Left lobe of liver (tissue), 2 donors: ENCODE measurements at places on chromosomes 6 and 20. TPM values are rescaled to one million over a fixed set of nuclear protein-coding genes. Genes with fewer than 3 reads are reported as not detected.

The TBCC gene
- 6.6 TPM for total RNA-seq

The SIRPB2 gene
- total RNA-seq: 0.50 TPM

The C20orf204 gene
- 0.68 TPM for total RNA-seq

The ASCC3 gene
- 15.3 TPM for total RNA-seq

The OR2J1 gene
- not detected for total RNA-seq

GRCh38 chr20:63854766-63855362, 6.4 kb upstream of the ABHD16B start:
- DNase-seq: no peak

GRCh38 chr20:24314053-24314452, 155.4 kb upstream of the SYNDIG1 start:
- DNase-seq: no peak

GRCh38 chr6:45969026-45969425, 46.6 kb downstream of the CLIC5 start:
- no peak for DNase-seq

GRCh38 chr6:140544431-140544830, 1170.0 kb upstream of the CITED2 start:
- DNase-seq: no peak

- DNase-seq: no peak
These were observed 140.5 kb upstream of the TNFAIP3 start for GRCh38 chr6:137726582-137726981.

DNA sequence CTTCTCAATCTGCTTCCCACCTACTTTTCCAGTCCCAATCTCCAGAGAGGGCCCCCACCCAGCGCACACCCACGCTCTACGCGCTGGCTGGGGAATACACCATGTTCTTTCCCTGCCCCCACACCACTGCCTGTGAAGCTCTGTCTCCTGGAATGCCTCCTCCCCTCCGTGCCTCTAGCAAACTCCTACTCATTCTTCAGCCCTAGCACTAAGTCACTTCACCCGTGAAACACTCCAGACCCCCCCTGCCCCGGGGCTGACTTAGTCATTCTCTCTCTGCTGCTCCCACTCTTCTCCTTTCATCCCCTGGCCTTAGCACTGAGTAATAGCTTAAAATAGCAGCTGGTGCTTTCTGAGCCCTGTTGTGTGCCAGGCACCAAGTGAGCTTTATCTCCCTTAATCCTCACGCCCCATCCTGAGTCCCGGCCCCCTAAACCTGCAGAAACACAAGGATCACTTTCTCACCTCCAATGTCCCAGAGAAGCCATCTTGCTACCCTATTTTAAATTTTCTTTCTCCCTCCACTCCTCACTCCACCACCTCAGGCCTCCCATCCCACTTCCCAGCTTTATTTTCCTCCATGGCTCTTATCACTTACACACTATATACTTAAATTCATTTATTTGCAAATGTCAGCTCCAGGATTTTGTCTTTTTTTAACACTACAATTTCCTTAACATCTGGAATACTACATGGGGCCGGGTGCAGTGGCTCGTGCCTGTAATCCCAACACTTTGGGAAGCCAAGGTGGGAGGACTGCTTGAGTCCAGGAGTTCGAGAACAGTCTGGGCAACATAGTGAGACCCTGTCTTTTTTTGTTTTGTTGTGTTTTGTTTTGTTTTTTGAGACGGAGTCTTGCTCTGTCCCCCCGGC, 6.3 kb upstream of the PARD6B start:
- DNase-seq: peak; percentile 41

- DNase-seq: no peak
These were observed 37.0 kb downstream of the FOXF2 start for GRCh38 chr6:1426416-1426815.

- peak; percentile 64 for DNase-seq
These were observed 58.7 kb downstream of the VAPB start for GRCh38 chr20:58447511-58448391.

GRCh38 chr6:3805448-3806123, 43.6 kb upstream of the FAM50B start:
- DNase-seq: no peak
